Stimulated activated CD8-positive, alpha-beta memory T cell treated with anti-CD3 and anti-CD28 coated beads, Interleukin-7, amount 100 ng/mL, for 4 hours (primary cell): ENCODE measurements at places on chromosomes 4 and X.

GRCh38 chrX:135112096-135112729, 8.1 kb downstream of the ETDB start:
- DNase-seq, result no peak

DNA sequence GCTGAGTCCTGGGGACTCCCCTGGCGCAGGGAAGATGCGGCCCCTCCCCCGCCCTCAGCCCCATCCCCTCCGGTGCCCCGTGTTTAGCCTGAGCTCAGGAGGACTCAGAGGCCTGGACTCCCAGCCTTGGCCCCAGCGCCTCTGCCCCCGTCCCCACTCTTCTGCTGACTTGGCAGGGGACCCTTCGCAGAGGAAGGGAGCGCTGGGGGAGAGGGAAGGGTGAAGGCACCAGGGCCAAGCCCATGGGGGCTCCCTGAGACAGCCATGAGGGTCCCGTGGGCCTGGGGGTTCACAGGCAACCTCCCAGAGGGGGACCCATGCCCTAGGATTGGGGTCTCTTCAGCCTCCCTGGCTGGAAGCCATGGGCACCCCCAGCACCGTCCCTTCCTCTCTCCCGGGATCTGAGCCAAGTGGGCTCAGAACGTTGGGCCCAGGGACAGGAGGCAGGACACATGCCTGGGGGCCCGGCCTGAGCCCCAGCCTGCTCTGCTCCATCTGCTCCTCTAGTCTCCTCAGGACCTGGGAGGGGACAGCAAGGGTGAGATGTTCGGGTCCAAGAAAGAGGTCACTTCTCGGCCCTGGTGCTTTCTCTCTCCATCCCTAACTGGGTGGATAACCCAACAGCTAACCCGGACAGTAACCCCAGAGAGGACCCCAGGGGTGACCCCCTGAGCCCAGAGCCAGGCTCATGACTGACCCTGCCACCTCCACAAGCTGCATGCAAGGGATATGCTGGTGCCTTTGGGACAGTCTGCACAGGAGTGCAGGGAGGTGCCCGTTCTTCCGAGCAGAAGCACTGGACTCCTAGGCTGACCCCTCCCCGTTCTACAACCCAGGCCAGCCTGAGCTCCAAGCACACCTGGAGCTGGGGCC, 1.5 kb upstream of the CPLX1 start:
- no peak for DNase-seq

DNA sequence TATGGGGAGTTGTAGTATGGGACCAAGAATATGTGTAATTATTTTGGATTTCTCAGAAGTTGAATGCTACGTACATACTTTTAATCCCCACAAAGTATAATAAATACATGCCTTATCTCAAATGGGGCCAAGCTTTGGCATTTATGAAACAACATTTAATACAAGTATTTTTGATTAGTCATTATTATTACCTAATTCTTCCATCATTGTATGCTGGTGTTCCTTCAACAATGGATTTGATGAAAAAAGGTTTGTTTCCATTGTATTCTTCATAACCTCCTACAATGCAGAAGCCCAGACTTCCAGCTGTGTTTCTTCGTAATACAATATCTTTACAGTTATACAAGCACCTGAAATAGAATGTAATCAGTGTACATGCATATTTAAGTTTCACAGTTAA, 83.8 kb downstream of the FIP1L1 start:
- DNase-seq, result no peak

- no peak for DNase-seq
These were observed 514.5 kb upstream of the FAM241A start for GRCh38 chr4:111630705-111631104.
